Inflammatory macrophage treated with lipopolysaccharide for 4 hours (primary cell): ENCODE measurements at places on chromosomes 4 and X.

DNA sequence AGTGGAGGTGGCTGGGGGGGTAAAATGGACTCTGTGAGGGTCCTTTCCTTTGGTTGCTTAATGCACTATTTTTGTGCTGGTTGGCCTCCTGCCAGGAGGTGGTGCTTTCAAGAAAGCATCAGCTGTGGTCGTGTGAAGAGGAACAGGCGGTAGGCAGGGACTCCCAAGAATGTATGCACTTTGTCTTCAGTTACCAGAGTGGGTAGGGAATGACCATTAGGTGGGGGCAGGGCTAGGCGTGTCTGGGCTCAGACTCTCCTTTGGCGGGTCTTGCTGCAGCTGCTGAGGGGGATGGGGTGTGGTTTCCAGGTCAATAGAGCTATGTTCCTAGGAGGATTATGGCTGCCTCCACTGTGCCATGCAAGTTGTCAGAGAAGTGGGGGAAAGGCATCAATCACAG, 509.0 kb downstream of the PCDH19 start:
- no peak for DNase-seq

- DNase-seq: peak; percentile 48
Observed at GRCh38 chr4:122798101-122798500, 28.5 kb upstream of the FGF2 start.

DNA sequence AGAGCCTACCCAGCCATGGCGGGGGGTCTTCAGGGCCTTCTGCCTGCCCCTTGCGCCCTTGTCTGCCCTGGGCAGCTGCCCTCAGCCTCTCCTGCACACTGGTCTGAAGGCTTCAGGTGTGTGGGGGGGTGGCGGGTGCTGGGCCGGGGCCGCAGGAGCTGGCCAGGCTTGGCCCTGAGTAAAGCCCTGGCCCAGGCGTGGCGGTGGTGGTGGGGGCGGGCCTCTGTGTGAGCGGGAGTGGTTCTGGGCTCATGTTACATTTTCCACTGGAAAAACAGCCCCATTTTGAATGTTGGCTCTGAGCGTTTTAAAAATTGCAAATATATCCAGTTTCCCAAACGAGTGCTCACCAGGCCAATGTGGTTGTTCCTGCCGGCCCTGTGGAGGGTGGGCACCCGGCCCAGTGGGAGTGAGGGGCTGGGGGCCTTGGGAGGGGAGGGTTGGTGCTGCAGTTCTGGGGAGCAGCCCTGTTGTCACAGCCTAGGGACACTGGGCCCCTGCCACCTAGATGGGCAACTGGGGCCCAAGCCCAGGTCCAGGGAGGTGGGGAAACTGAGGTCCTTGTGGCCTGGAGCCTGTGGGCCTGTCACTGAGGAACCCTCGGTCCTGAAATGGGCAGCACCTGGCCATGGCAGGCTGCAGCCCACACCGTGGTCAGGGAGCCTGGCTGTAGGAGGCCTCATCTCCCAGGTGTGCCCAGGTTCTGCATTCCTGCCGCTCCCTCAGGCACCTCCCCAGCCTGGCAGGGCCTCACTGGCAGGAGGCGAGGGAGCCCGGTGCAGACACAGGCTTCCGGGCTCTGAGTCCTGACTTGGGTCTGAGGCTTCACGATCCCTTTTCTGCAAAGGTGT, 28.3 kb downstream of the FGFRL1 start:
- no peak for DNase-seq

- DNase-seq: no peak
Observed at GRCh38 chr4:180615746-180616145, 1627.5 kb upstream of the TENM3 start.

DNA sequence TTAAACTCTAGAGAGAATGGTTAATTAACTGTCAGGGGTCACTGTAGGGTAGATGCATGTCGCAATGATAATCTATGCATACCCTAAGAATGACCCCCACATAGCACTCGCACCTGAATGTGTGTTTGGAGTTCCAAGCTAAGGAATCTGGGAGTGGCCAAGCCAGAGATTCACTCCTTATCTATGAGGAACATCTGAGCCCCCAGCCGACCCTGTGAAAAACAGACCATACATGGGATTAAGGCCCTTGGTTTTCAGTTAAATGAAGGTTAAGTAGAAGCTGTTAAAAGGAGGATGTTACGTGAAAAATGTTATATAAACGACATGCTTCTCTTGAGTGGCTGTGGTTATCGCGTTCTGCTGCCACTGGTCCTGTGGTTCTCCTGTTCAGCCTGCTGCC, 147.2 kb downstream of the RELL1 start:
- DNase-seq: no peak

DNA sequence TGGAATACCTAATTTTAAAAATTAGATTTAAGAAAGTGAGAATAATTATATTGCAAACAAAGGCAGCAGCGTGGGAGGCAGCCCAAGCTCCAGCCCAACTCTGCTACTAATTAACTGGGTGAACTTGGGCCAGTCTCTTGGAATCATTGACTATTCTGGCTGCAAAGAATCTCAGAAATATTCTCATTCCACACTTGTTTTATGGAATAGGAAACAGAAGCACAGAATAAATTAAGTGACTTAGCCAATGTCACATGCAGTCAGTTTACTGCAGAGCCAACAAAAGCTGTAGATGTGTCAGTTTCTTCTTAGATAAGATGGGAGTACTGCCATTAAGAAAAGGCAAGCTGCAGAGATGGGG, 132.6 kb upstream of the FAM9B start:
- DNase-seq: no peak

DNA sequence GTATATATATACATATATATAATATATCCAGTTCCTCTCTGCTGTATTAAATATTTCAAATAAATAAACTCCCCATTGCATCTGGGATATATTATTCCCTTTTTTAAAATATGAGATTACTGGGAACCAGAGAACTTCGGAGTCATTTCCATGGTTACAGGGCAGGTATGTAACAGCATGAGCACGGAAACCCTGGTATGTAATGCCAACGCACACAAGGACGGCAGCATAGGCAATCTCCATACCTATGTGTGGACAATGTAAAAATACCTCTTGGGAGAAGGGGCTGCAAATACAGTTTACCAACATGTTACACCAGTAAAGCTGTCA, 62.8 kb downstream of the NUDT10 start:
- no peak for DNase-seq

- no peak for DNase-seq
Observed at GRCh38 chrX:28022371-28022770, 41.1 kb upstream of the DCAF8L1 start.

DNA sequence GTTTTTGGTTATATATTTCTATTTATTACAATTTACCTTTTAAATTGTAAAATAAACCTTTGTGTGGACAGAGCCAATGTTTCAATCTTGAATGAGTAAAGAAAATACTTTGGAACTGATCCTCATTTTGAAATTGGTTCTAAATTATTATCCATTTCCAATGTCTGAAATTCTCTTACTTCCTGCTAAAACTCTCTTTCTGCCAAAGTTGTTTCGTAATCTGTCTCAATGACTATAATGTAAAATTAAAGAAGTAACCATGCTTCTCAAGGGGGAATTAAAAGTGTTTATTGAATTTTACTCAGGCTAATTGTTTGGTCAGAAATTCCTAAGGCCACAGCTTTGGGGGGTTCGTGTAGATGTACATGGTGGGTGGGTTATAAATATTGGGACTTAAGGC, 34.8 kb downstream of the YIPF6 start:
- DNase-seq: peak; percentile 24

DNA sequence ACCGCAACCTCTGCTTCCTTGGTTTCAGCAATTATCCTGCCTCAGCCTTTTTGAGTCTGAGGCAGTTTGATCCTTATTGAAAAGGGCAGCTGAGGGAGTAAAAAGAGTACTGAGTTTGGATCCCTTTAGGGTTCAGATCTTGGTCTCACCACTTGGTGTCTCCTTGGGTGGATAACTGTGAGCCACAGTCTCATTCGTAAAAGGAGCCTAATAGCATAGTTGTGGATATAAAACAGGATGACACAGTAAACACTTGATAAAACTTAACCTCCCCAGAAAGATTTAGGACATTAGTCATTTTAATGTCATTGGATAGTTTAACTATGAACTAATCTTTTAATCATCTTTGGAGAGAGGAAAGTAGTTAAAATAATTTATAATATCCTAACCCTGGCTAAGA, 173.0 kb downstream of the ANK2 start:
- DNase-seq: no peak

- DNase-seq: no peak
Observed at GRCh38 chr4:117768610-117769009, 265.7 kb upstream of the NDST3 start.
